AG09319 (cell line): ENCODE measurements at places on chromosomes 12 and 14.
A peak's percentile ranks its signal among the peaks of the same experiment; 100 is the strongest.

- no peak for DNase-seq
These were observed 289.9 kb upstream of the SFSWAP start for GRCh38 chr12:131420867-131421447.

DNA sequence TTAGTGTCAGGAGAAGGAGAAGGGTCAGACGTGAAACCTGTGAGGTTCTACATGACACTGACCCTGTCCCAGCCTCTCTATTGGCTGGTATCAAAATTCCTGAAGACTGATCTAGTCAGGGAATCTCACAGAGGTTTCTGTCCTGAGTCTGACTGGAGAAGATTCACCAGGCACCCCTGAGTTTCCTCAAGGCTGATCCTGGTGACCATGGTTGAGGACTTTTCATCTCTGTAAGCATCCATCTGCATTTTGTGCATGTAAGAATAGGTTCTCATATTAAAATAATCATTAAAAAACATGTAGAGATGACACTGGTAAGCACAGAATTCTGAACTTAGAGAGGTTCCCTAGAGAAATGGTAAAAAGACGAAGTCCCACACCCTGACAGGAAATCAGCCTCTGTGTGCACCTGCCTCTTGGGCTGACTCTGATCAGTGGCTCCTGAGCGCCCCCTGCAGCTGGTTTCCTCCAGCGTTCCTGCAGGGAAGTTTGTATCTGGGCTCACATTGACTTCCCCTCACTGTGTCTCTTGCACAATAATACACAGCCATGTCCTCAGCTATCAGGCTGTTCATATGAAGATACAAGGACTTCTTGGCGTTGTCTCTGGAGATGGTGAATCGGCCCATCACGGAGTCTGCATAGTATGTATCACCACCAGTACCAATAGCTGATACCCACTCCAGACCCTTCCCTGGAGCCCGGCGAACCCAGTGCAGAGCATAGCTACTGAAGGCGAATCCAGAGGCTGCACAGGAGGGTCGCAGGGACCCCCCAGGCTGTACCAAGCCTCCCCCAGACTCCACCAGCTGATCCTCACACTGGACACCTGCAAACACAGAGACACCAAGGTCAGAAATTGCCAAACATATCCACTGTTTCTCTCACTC lies 991.9 kb downstream of the TMEM121 start:
- DNase-seq: no peak

- no peak for DNase-seq
These were observed 89.9 kb downstream of the BORCS5 start for GRCh38 chr12:12446786-12447185.

DNA sequence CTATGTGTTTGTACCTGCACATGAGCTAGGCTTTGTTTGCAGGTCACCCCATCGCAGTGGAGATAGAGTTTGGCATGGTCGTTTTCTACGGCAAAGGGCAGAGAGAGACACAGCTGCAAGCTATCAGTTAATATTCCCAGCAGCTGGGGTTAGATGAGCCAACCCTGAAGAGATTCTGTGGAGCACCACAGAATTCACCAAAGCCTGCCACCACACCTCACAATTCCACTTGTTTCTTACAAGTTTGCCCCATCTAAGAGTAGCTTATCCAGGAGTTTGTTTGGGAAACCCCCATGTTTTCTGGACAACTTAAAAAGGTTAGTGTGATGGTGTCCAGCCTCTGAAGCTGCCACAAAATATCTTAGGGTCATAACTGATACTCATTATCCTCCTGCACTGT lies 20.0 kb upstream of the HIF1A start:
- no peak for DNase-seq

DNA sequence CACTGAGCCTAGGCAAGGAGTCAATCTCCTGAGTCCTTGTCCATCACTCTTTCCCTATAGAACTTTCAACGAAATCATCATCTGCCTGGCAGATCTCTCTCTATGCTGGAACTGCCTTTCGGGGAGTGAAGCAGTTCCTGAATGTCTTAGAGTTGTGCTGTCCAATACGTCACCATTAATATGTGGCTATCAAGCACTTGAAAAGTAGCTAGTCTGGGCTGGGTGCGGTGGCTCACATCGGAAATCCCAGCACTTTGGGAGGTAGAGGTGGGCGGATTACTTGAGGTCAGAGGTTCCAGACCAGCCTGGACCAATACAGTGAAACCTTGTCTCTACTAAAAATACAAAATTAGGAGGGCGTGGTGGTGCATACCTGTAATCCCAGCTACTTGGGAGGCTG lies 35.1 kb downstream of the NRDE2 start:
- DNase-seq: no peak

DNA sequence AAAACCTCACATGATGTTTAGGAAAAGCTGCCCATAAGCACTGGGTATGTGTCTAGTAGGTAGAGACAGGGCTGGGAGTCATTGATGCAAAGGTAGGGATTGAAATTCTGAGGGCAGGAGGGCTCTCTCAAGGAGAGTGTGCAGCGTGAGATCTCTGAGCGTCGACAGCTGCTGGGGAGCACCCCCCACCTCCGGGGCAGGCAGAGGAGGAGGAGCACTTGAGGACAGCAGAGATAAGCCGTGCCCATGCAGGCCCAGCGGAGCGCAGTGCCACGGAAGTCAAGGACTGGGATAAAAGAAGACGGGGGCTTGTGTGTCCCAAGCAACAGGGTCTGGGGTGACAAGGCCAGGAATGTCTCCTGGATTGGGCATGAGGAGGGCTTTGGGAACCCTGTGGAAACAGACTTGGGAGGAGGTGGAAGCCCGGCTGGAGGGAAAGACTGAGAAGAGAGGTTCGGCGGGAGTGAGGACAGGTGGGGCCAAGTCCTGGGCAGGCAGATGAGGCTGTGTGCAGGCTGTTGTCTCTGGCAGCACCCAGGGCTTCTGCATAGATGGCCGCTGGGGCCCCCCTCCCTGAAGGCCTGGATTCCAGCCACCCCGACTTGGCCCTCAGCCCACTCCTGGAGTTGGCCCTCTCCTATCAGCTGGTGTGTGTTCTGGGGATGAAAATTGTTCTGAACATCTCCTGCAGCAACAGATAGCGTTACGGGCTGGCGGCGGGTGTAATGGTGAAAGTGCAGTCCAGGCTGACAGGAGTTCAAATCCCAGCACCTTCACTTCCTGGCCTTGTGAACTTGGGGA lies 1.9 kb downstream of the CACNA2D4 start:
- DNase-seq: no peak

- DNase-seq: no peak
These were observed 65.8 kb downstream of the MNAT1 start for GRCh38 chr14:60800409-60800808.

GRCh38 chr12:30840715-30841114 lies 85.8 kb upstream of the TSPAN11 start:
- no peak for DNase-seq

GRCh38 chr14:34711169-34711568 lies 3.2 kb downstream of the CFL2 start:
- DNase-seq: peak; percentile 73

GRCh38 chr12:96948782-96949181 lies 41.7 kb downstream of the NEDD1 start:
- no peak for DNase-seq

GRCh38 chr12:92025462-92026207 lies 120.0 kb downstream of the BTG1 start:
- no peak for DNase-seq

DNA sequence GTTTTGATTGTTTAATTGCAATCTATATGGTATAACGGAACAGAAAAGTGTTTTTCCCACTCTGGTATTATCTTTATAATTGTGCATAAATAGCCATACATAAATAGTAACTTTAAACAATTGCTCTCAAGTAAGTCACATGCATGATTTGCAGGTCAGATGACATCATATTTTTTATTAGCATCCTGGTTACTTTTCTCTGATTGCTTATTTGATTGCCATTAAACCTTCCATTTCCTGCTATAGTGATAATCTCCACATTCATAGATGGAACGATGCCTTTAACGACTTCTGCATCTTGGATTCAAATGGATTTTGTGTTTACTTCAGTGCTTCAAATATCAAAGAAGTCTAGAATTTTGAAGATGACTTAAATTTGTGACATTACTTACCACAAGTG lies 3.5 kb upstream of the KLRK1 start:
- DNase-seq: no peak

- no peak for DNase-seq
These were observed 131.8 kb upstream of the MAP1LC3B2 start for GRCh38 chr12:116427200-116427930.
